Colonic mucosa (tissue), 4 donors: ENCODE measurements at places on chromosomes 1 and 21.
A peak's percentile ranks its signal among the peaks of the same experiment; 100 is the strongest.

DNA sequence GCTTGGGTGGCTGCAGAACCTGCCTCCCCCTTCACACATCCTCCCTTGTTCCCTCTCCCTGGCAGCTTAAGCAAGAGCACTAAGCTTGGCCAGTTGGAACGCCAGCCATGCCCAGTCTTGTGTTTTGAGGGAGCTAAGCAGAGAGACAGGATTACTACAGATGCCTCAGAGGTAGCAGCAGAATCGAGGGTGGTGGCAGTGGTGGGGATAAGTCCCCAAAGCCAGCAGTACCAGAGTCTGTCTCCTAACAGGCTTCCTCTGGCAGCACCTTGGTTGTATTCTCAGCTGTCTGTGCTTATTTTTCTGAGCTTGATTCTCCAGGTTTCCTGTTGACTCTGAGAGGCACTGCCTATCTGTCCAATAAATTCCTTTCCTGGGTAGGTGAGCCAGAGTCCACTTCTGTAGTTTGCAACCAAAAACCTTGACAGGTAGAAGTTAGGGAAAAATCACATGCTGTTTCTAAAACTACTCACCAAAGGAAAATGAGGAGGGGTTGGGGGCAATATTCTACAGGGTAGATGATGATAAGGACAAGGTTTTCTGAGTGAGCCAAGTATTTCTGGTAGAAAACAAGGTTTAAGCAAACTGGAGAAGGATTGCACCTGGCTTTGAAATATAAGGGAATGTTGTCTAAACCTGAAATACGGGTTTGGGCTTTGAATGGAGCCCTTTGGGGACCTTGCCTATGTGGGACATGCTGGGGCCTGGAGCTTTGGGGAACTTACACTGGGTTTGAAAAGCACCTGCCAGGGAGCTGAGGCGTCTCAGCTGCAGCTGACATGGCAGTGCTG lies 100.8 kb downstream of the PBX1 start:
- DNase-seq, result peak; percentile 53

DNA sequence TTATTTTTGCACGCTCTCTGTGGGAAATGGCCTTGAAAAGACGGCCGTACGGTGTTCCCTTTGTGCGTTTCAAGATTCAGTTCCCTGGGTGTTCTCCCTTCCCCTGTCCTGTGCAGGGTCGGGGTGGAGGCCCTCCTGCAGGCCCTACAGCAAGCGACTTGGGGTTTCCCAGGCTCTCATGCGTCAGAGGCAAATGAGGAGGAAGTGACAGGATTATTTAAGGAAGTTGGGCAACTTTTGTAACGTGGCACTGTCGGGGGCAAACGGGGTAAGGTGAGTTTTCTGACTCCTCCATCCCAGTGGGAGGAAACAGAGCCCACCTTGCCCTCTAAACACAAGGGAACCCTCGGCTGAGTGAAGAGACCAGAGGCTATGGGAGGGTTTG lies 16.1 kb upstream of the AJAP1 start:
- DNase-seq, result no peak

- no peak for DNase-seq
Observed at GRCh38 chr21:27649323-27649722, 682.4 kb upstream of the ADAMTS5 start.

GRCh38 chr21:45588871-45589491 lies 46.7 kb upstream of the SLC19A1 start:
- no peak for DNase-seq

GRCh38 chr1:189656628-189657530 lies 820.8 kb downstream of the BRINP3 start:
- no peak for DNase-seq

- no peak for DNase-seq
Observed at GRCh38 chr1:63983391-63984256, 209.8 kb downstream of the ROR1 start.

GRCh38 chr21:46180079-46180722 lies 4.1 kb downstream of the SPATC1L start:
- DNase-seq, result peak; percentile 13

- no peak for DNase-seq
Observed at GRCh38 chr1:54248966-54249365, 49.0 kb downstream of the MRPL37 start.

GRCh38 chr1:11373895-11374747 lies 101.1 kb downstream of the UBIAD1 start:
- no peak for DNase-seq

DNA sequence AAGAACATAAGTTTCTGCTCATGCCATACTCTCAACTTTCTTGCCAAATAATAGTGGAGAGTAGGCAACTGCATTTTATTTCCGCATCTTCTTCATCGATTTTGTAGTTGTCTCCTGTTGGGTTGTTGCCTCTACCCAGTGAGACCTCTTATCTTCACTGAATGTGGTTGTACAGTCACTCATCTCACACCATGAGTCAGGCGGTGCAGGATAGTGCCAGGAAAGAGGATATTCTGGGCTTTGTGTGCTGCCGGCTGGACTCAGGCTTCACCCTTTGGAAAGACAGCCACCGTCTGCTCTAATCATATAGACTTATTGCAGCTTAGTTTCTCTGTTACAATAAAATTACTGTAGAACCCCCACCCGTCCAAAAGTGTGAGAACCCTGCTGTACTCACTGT lies 154.3 kb upstream of the USP24 start:
- DNase-seq, result no peak

- DNase-seq, result peak; percentile 60
Observed at GRCh38 chr1:208202333-208202995, 41.7 kb downstream of the PLXNA2 start.

DNA sequence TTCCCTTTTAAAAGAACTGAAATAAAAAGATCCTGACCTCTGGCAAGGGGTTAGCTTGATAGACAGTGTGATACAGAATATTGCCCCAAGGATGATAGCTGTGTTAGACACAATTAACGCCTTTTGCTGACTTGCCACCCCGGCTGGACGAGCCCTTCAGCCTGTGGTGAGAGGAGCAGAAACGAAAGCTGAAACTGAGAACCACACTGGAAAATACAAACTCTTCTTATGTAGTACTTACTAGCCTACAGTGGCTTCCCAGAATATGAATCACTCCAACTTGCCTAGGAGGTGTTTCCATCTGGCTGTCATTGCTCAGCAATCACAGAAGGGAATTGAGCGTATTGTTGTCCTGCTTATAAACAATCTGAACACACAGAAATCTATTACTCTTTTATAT lies 22.9 kb downstream of the SAMSN1 start:
- no peak for DNase-seq

DNA sequence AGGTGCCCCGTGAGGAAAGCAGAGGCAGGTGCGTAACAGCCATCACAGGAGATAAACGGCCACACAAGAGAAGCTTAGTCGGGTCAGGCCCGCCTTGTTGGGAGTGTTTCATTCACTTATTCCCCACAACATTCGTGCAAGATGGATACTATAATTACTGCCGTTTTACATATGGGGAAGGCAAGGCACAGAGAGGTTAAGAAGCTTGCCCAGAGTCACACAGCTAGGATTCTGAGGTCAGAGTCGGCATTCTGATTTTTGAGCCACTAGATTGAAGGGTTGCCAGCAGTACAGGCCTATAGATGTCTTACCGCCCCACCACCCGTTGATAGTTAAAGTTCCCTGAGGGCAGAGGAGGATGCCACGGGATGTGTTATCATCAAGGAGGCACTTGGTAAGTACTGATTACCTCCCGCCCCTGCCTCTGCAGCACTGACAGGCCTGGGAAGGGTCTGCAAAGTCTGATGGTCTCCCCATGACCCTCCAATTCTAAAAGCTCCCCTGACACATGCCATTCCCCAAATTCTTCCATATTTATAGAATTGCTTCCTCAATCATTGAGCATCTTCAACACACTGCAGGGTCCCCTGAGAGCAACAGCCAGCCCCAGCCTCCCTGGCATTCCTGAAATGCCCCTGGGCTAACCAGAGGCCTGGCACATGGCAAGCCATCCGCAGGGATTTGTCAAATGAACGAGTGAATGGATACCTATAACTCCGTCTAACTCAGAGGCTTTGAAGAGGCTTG lies 74.7 kb upstream of the CLDN14 start:
- DNase-seq, result no peak

DNA sequence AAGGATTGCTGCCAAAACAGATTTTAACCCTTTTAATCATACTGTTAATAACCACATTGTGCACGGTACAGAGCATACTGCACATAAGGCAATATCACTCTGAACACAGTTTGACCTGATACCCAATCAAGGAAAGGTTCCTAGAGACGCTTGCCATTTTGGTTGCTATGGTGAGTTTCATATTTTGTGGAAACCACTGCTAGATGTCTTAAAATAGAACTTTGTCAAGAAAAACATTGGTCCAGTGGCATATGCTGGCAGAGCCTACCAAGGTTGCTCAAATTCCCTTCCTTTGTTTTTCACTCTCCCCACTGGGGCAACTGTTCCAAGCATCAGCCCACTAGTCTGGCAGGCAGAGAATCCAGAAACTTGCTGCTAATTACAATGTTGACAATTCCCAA lies 114.8 kb upstream of the DPYD start:
- DNase-seq, result no peak

DNA sequence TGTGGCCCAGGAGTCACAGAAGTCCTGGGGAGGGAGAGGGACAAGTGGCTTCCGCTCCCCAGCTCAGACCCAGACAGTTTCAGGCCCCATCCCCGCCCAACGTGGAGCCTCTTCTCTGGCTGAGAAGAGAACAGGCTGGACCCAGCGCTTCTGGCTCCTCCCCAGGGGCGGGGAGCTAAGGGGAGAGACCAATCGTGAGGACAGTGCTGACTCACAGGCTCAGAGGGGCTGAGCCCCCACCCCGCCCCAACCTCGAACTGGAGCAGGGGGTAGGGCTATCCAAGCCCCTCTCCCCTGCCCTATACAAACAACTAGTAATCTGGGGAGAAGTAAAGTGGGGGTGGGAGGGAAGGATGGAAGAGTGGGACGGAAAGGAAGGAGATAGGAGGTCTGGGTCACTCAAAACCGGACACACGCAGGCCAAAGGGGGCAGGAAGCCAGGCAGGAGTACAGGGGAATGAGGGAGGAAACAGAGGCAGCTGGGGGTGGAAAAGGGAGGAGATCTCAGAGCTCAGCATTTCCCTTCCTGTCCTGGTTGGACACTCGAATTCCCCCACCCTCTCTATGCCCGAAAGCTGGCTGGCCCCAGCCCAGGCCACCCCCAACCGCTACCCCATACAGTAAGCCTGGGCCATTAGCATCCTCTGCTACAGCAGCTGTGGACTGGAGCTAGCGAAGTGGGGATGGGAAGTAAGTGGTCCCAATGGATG lies at the start of gene SHC1:
SHC1 (minus strand) TSS at position 117 of the 710 bp plus-strand sequence. CDS start 221 bp downstream, outside the sequence.
- peak; percentile 87 for DNase-seq

GRCh38 chr1:27045973-27046558 lies 33.4 kb upstream of the TENT5B start:
- DNase-seq, result peak; percentile 69

DNA sequence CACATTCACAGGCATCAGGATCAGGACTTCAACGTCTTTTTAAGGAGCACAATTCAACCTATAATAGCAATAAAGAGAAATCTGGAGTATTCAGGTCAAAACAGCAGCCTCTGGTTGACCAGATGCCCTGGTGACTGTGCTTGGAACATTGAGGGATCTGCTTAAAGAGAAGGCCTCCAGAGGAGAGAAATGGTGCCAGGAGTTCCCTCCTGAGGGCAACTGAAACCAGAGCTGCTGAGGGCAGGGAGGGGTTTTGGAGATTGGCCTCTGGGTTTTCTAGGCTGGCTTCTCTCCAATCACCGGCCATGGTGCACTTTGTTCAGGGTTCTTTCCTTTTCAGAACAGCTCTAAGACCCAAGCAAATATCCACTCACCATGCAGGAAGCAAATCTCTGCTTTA lies 190.7 kb upstream of the KIAA0040 start:
- no peak for DNase-seq

GRCh38 chr21:45026066-45026745 lies 48.2 kb upstream of the ADARB1 start:
- no peak for DNase-seq

DNA sequence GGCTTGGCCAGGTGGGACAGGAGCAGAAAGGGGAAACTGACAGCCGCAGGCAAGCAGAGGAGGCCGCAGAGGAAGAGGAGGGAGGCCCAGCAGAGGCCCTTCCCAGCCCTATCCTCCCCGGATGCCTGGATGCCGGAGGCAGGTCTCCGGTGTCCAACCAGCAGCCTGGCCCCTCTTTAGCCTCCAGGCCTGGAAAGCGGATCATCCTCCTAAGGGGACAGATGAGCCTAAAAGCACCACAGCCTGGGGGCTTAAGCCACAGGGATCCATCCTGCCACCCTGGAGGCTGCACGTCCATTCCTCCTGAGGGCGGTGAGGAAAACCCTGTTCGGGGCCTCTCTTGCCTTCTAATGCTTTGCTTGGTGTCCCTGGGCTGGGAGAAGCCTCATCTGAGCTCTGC lies 334.1 kb upstream of the VAMP3 start:
- no peak for DNase-seq

- no peak for DNase-seq
Observed at GRCh38 chr1:60126723-60127122, 53.2 kb upstream of the C1orf87 start.

- DNase-seq, result no peak
Observed at GRCh38 chr1:3463408-3463863, 9.0 kb downstream of the ARHGEF16 start.

GRCh38 chr1:70827030-70827429 lies 220.6 kb downstream of the PTGER3 start:
- no peak for DNase-seq

DNA sequence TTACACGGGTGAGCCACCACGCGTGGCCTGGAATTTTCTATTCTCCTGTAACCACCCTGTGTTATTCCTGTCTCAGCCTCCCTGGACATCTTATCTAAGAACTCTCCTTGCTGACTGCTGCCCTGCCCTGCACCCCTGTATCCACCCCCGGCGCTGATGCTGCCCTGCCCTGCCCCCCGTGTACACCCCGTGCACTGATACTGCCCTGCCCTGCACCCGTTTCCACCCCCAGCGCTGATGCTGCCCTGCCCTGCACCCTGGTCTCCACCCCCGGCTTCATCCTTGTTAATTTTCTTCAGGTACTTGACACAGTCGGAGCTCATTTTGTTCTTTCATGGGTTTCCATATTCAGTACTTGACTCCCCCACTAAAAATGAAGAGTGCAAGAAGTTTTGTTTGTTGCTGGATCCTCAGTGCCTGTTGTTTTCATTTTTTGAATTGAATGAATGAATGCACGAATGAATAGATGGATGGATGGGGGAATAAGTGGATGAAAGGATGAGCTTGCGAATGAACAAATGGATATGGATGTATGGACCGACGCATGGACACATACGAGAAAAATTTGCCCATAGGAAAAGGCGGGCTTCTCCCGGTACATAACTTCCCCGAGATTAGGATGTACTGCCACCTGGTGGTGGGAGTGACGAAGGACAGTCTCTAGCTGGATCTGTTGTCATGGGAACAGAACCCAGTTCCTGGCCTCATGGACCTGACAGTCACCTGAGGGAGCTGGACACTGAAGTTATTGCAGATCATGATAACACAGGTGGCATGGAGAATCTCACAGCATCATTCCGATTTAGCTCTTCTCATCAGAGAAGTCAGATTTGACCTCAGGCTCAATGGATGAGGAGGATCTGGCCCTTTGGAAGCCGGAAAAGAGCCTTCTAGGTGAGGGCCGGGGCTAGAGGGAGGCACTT lies 14.9 kb downstream of the AADACL4 start:
- peak; percentile 82 for DNase-seq
